ENCODE measurements at places on chromosomes 7 and 10.
A peak's percentile ranks its signal among the peaks of the same experiment; 100 is the strongest.

- no peak for DNase-seq
These were observed 5.7 kb upstream of the CXCL12 start for GRCh38 chr10:44390585-44391072.

- no peak for DNase-seq
These were observed 33.3 kb upstream of the NMT2 start for GRCh38 chr10:15201589-15202300.

GRCh38 chr7:40680657-40681056 lies 545.9 kb downstream of the SUGCT start:
- DNase-seq = peak; percentile 38

GRCh38 chr10:122592161-122592560 lies 31.6 kb downstream of the DMBT1 start:
- DNase-seq = no peak

- DNase-seq = no peak
These were observed 31.2 kb downstream of the TBXAS1 start for GRCh38 chr7:139860090-139860775.

DNA sequence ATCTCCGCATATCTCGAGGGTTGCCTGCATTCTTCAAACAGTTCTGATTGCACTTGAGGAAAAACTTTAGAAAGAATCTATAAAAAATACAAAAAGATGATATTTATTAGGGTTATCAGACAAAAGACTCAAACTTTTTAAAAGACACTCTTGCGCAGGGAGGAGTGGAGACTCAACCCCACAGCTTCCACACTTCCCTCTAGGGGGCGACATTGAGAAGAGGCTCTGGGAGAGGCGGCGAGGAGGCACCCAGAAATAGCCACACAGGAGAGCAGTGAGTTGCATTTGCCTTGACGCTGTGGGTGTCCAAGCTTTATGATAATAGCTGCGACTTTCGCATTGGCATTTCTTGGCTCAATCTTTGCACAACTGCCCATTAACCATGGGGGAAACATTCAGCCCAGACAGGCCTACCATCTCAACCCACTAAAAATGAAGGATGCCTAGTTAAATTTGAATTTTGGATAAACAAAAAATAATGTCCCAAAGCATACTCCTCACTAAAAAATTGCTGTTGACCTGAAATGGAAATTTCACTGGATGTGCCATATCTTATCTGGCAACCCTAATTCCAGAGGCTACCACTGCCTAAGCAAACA lies 86.2 kb downstream of the EBF3 start:
- DNase-seq = no peak

GRCh38 chr7:98500764-98501163 lies 99.9 kb upstream of the BAIAP2L1 start:
- DNase-seq = no peak

GRCh38 chr10:61063901-61064300 lies 119.9 kb upstream of the RHOBTB1 start:
- DNase-seq = no peak

- DNase-seq = no peak
These were observed 60.6 kb upstream of the VKORC1L1 start for GRCh38 chr7:65812281-65812680.

DNA sequence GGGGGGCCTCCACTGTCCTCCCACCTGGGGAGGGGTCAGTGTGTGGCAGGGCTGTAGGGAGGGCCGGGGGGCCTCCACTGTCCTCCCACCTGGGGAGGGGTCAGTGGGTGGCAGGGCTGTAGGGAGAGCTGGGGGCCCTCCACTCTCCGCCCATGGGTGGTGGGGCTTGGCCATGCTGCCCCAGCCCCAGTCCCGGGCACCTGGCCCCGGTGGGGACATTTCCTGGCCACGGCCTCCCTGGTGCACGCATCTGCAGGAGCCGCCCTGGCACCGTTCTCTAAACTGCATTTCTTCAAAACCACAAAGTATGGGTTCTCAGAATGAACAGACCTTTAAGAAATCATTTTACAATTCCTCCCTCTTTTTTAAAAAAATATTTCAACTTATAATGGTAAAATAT lies 89.3 kb upstream of the PDGFA start:
- DNase-seq = no peak

- no peak for DNase-seq
These were observed 11.5 kb downstream of the ZNF438 start for GRCh38 chr10:31020209-31020608.

DNA sequence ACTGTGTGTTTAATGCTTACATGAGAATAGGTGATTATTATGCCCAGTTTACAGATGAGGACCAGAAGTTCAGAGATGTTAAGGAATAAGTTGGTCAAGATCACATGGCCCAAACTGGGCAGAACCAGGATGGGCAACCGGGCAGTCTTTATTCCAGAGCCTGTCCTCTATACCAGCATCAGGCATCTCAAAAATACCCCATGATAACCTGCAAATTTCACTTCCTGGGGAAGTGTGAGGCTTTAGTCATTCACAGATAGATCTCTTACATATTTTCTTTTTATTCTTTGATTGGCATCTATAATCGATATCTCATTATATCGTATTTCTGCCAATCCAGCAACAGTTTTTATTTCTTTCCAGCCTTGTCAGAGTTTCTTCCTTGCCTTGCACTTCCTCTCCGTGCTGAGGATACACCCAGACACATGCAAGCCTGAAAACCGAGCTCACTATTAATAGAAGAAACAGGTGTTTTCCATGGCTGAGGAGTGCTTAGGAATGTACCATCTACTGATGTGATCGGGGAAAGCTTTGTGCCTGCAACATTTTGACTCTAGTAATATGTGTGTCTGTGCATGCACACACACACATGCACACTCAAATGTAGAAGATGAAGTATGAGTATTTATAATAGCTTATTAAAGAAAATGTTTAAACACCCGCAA lies 82.4 kb downstream of the CREM start:
- no peak for DNase-seq

GRCh38 chr7:128323459-128324367 lies 20.0 kb downstream of the RBM28 start:
- DNase-seq = no peak

DNA sequence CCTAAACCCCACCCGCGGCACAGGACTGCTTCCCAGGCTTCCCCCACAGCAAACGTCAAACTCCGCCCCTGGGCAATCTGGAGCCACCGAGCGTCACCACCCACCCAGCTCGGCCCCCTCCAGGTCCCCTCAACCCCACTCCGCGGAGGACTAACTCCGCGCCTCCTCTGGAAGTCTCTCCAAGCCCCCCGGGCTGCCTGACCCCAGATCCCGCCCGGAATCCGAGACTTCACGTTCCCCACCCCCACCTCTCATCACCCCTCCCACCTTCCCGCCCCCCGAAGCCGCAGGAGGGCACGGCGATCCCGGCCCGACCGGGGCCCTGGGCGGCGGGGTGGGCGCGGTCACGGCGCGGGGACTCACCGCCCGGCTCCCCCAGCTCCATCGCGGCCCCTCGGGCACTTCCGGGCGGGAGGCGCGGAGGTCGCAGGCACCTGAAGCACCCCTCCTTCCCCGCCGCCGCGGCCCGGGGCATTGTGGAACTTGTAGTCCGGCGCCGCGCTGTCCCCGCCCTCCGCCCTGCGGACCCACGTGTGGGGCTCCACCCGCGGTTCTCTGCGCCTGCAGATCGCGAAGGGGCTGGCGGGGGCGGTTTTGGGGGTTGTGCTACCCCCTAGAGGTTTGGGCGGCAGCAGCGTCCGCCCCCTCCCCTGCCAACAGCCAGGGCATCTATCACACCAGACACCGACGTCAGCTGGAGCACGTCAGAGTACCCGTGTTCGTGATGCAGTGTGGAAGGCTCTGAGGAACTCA lies at the start of gene TMUB1:
Gene TMUB1, minus strand, starts transcription at position 423 of the 753 bp plus-strand sequence. CDS start 930 bp downstream, outside the sequence.
- DNase-seq = peak; percentile 85

GRCh38 chr7:38448054-38448453 lies 174.6 kb upstream of the TARP start:
- no peak for DNase-seq

- no peak for DNase-seq
These were observed 40.8 kb downstream of the GNA12 start for GRCh38 chr7:2803342-2803692.

- no peak for DNase-seq
These were observed 475.6 kb downstream of the PTPRN2 start for GRCh38 chr7:158111906-158112570.

GRCh38 chr7:120799147-120799546 lies 58.8 kb downstream of the TSPAN12 start:
- DNase-seq = no peak

DNA sequence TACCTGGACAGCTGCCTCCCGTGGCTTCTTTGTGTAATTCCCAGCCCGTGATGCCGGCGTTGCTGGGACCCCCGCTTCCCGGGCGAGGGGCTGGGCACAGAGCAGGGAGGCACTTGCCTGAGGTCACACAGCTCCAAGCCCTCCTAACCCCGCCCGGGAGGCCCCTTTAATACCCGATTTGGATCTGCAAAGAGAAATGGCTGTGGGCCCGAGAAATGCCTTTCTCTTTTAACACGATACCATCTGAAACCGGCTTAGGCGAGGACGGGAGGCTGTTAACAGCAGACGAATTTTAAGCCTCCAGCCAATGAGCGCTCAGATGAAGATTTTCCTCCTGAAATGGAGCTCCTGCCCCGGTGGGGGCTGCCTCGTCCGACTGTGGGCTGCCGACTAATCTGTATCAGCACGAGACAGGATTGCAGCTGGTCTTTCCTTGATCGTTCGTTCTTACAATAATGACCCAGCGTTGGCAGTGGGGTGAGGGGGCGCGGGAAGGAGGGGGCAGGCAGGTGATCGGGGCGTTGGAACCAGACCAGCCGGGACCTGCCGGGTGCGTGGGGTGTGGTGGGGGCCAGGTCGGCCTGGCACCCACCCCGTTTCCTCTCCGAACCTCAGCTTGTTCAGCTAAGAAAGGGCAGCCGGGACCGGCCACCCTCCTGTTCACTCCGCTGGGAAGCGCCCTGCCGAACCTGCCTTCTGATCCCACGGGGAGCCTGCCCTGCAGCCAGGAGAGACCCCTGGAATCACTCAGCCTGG lies 36.2 kb upstream of the FOXL3 start:
- peak; percentile 65 for DNase-seq

- DNase-seq = no peak
These were observed 661.2 kb downstream of the AUTS2 start for GRCh38 chr7:70259502-70259901.

GRCh38 chr7:18020138-18020715 lies 7.4 kb downstream of the PRPS1L1 start:
- DNase-seq = no peak

DNA sequence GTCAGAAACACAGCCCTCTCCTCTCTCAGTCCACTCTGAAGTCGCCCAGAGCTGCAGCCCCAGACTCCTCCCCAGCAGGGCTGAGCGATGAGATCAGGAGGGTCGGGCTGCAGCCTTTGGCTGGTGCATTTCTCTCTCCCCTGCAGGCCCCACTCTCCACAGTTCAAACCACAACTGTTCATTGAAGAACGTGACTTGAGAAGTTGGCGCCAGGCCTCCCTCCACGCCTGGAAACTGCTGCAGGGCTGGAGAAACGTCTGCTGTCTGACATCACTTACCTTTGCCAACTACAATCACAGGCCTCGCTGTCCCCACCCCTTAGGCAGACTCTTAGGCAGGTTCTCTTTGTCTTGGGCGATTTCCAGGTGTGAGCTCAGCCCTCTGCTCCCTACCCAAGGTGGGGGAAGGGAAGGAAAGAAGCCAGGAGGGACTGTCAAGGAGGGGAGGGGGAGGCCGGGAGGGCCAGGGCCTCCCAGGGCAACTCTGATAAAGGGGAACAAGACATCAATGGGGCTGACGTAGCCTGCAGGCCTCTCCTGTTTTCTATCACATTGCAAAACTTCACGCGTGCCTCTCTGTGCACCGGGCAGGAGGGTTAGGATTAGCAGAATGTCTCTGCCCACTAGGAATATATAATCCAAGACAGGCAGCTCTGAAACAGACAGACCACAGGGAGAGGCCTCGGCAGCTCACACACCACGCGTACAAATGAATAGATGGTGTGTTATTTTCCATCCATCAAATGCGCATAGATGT lies 32.7 kb downstream of the CALML5 start:
- DNase-seq = no peak

DNA sequence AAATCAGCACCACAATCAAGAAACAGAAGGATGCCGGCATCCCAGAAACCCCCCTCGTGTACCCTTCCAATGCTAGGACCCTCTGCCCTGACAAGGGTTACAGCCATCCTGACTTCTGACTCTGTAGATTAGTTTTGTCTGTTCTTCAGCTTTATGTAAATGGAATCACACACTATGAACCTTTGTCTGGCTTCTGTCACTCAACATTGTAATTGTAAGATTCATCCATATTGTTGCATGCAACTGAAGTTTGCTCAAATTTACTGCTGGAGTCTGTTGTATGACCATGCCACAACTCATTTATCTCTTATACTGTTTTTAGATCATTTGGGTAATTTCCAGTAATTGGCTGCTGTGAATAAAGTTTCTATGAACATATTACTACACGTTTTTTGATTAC lies 8.4 kb downstream of the IKZF5 start:
- DNase-seq = no peak

GRCh38 chr7:24718431-24718831 lies 38.8 kb downstream of the GSDME start:
- no peak for DNase-seq

DNA sequence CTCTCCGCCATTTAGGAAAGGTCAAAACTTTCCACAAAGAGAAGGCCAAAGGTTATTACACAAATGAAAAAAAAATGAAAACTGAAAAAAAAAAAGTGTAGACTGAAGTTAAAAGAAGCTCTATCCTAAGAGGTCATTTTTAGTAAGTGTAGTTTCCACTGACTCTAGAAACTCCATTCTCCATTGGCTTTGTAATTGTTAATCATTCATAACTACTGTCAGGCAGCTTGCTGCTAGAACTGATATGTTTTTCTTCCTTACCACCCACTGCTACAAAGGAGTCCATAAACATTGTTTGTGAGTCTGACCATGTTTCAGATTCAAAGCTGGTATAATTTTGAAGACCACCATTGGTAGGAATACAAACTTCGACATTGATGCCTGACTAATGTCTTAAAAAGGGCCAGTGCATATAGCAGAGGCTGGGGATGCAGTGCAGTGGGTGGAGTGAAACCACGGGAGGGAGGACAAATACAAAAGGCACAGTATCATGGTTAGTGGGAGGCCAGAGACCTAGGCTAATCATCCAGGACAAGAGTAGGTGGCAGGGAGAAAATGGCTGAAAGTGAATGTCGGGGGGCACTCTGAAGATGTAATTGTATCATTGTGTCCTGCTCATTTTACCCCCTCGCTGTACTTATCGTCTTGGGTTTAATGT lies 16.9 kb upstream of the DYNC1I1 start:
- no peak for DNase-seq

DNA sequence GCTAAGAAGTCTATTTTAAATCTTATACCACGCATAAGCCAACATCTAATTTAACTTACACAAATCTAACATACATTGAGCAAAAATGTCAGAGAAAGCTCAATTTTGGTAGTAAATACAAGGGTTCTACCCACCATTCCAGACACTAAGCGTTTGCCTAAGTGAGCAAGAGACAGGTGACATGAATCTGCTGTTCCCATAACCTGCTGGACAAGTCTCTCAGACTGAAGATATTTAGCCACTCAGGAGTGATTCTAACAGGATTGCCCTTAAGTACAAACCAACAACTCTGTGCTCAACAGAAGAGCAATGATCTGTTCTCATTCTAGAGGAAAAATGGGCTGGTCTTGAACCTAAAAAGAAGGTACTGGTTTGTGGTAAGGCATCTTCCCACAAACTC lies 18.8 kb downstream of the EZH2 start:
- no peak for DNase-seq

Measured in D341Med (cell line).